ENCODE measurements at places on chromosomes 6 and 20. TPM values are rescaled to one million over a fixed set of nuclear protein-coding genes. Genes with fewer than 3 reads are reported as not detected.

DNA sequence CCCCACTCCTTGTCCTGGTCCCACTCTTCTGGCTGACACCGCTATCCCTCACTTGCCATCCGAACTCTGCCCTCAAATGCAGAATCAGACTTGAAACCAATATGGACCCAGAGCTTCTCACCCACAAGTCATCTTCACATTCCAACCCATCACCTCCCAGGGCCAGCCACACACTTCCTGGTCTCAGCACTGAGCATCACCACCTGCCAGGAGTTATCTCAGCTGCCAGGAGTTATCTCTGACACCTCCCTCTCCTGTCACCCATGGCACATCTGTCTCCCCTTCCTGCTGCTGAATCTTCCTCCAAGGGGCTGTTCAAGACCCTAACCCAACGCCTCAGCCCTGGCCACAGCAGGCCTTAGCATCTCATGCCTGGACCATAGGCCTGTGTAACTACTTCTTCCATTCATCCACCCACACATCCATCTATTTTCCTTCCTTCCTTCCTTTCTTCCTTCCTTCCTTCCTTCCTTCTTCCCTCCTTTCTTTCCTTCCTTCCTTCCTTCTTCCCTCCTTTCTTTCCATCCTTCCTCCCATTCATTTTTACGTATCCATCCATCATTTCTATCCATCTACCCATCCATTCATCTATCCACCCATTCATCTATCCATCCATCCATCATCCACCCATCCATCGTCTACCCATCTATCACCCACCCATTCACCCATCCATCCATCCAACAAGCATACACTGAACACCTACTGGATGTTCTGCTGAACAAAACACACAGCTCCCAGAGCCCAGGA lies 74.6 kb upstream of the NNAT start:
- peaks cover 4% of the 10 kb centered on the region for H3K4me1 ChIP-seq
- no peaks in the 10 kb centered on the region for H3K36me3 ChIP-seq
- no peaks in the 10 kb centered on the region for H3K27me3 ChIP-seq
- peak overlapping the region; percentile 2 for H3K4me3 ChIP-seq

DNA sequence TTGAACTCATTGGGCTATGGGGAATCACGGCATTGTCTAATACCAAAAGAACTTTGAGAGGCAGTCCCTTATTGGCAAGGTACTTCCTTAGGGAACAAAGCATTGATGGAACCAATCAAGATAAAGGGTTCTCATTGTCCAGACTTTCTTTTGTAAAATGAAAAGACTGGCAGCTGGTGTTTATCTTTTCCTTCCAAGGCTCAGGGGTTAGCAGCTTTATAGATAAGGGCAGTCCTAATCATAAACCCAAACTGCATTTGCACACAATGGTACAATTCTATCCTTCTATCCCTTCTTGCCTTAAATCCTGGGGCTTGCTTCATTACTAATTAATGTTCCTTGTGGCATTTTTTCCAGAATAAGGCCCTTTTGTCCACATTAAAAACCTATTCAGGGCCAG lies 28.6 kb downstream of the CDK19 start:
- H3K36me3 ChIP-seq, result peaks cover 2% of the 10 kb centered on the region
- peaks cover 23% of the 10 kb centered on the region for H3K4me1 ChIP-seq
- H3K27ac ChIP-seq, result no peak overlapping the region

- H3K36me3 ChIP-seq, result peaks cover 16% of the 10 kb centered on the region
- DNase-seq, result no peak
- H3K4me3 ChIP-seq, result no peak overlapping the region
- H3K4me1 ChIP-seq, result peaks cover 23% of the 10 kb centered on the region
These were observed 58.1 kb downstream of the L3MBTL3 start for GRCh38 chr6:130076512-130076911.

DNA sequence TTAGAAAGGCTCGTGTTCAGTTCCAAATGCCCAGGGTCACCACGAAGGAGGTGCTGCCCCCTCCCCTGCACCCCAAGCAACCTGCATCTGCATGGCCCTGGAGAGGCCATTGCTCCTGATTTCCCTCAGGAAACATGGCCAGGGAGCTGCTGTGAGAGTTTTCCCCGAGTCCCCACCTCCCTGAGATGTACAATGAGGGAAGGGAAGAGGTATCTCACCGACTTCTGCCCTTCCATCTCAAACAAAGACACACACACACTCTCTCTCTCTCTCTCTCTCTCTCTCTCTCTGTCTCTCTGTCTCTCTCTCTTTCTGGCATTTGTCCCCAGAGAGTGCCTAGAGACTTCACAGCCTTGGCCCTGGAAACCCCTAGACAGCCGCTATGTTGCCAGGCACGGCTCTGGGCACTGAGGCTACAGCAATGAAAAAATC lies 120.4 kb downstream of the MRPL14 start:
- H3K27me3 ChIP-seq, result peaks cover 45% of the 10 kb centered on the region
- H3K27ac ChIP-seq, result no peak overlapping the region
- no peak for DNase-seq
- H3K36me3 ChIP-seq, result no peaks in the 10 kb centered on the region

- H3K4me3 ChIP-seq, result no peak overlapping the region
- H3K27ac ChIP-seq, result no peak overlapping the region
- peaks cover 2% of the 10 kb centered on the region for H3K4me1 ChIP-seq
- DNase-seq, result no peak
These were observed 12.1 kb upstream of the ITPR3 start for GRCh38 chr6:33609019-33609418.

GRCh38 chr6:6916598-6916997 lies 191.2 kb upstream of the RREB1 start:
- H3K4me3 ChIP-seq, result no peak overlapping the region
- H3K4me1 ChIP-seq, result peaks cover 5% of the 10 kb centered on the region

The ECT2L gene
- not detected for total RNA-seq
